T-helper 22 cell (primary cell): ENCODE measurements at places on chromosomes 12 and 14.

DNA sequence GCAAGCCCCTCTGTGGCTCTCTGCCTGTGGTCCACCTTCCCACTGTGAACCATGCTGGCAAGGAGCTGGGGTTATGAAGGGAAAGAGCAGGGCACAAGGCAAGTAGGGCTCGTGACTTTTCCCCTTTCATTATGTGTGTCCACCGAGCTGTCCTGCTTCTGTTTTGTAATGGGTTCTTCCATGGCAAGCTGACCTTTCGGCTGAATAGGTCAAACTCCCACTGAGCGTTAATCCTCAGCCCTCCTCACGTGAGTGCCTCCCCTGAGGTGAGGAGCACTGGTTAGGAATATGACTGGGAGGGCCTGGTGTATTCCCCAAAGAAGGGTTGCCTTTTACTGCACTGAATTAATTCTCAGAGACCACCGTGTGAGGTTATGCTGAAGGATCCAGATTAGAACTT, 424.3 kb downstream of the NPAS3 start:
- DNase-seq: no peak

DNA sequence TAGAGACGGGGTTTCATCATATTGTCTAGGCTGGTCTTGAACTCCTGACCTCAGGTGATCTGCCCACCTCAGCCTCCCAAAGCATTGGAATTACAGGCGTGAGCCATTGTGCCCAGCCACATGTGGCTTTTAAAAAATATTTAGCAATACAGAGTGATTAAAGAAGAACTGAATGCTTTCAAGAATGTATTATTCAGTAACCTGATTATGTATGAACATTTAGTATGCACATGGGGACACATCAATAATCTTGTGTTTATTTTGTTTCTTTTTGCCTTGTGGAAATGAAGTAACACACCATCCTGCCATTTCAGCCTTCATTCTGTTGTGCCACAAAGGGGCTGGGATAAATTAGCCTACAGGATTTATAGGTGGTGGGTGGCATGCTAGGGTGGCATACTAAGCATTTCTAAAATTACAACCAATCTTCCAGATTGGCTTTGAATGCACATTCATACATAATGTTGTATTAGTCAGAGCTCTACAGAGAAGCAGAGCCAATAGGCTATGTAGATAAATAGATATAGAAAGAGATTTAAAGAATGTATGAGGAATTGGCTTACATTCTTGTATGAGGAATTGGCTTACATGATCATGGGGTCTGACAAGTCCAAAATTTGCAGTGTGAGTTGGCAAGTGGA, 25.5 kb upstream of the TXNRD1 start:
- no peak for DNase-seq

GRCh38 chr12:103773109-103773910, 67.7 kb downstream of the NT5DC3 start:
- no peak for DNase-seq

- no peak for DNase-seq
These were observed 233.3 kb upstream of the FOXN3 start for GRCh38 chr14:89650077-89650978.

GRCh38 chr12:29148911-29149690, at the start of gene FAR2:
Gene FAR2 (plus strand): TSS chr12:29149278. CDS start chr12:29270450, 121,172 bp downstream.
- peak; percentile 29 for DNase-seq

DNA sequence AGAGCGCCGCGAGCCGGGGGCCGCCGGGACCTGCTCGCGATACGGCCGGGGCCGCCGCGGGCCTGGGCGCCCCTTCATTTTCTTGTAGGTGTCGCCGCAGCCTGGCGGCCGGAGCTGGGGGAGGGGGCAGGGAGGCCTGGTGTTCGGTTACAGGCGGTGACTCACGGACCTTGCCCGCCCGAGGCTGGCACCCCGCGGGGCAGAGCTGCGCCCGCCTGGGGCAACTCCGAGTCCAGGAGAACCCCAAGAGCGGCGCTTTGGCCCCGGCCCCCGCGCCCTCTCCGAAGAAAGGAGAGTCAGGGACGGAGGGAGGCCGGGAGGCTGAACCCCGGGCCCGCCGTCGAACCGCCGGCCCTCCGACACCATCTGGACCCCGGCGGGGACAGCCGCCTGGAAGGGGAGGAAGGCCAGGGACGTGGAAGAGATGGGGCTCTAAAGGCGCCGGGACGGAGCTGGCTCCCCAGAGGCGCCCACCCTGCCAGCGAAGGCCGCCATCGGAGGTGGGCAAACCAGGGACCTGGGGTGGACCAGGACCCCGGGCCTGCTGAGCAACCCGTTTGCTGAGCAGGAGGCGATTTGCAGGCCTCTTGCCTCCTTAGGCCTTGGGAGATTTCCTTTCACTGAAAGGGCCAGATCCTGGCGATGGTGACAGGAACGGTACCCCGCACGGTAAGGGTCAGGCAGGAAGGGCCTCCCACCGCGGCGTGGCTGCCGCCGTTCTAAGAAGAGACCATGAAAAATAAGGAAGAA, 843 bp upstream of the NUAK1 start:
- no peak for DNase-seq

- DNase-seq: no peak
These were observed 299.8 kb downstream of the NRXN3 start for GRCh38 chr14:78469947-78470346.

DNA sequence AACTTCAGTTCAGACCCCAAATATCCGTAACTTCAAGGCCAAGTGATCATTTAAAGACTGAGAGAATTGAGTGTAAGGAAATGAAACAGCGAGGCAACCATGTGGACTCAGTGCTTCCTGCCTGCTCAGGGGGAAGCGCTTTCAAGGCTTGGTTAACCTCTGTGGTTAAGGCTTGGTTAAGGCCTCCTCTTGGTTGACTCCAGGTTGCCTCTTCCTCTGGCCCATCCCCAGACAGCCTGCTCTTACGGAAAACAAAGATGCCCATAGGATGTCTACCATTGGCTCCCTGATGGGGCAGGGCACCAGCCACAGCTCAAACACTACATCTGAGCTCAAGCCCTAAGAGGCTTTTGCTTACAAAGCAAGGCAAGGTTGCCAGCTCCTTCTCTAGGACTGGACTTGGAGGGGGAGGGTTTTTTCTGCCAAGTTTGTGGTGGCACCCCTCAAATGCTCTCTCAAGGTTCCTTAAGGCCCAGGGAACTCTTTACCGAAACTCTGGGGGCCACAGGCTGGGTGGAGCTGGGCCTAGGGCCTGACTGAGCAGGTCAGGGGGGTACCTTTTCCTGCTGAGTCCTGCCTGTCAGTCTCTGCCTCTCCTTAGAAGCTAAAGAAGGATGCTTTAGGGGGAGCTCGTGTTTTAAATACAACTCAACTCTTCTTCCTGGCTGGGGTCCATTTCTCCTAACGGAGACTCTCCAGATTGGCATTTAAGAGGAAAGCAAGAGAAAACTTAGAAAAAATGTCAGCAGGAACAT, 13.7 kb downstream of the COL2A1 start:
- peak; percentile 29 for DNase-seq

GRCh38 chr12:4272424-4273272, 914 bp upstream of the CCND2 start:
- peak; percentile 66 for DNase-seq
